CD4-positive, alpha-beta T cell treated with Interleukin-4 for 4 hours (primary cell): ENCODE measurements at places on chromosomes 7 and 10.

DNA sequence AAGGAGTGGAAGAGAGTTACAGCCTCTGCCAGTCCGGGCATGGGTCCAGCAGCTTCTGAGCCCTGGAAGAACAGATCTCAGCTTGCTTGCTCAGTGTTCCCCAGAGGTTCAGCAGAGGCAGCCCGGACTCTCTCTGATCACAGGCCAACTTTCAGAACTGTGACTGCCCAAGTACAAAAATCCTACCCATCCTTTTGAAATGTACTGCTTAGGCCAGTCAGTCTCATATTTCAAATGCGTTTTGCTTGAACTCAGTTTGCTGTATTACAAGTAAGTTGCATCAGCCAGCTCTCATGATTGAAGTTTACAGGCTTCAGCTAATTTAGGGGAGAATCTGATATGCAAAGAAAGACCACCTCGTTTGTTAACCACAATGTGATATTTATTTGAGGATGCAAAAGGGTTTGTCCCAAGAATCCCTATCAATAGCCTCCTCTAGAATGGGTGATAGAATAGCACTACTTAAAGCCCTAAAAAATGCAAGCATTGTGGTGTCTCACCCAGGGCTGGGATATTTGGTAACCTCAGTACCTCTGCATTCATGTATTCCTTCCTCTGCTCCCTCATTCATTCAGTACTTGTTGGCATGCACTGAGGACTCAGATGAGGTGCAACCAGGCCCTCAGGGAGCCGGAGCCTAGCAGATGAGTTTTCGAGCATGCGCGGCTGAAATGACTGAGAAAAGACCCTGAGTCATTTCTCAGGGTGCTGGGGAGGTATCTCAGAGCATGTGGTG is 7.0 kb downstream of the AIMP2 start:
- no peak for DNase-seq

DNA sequence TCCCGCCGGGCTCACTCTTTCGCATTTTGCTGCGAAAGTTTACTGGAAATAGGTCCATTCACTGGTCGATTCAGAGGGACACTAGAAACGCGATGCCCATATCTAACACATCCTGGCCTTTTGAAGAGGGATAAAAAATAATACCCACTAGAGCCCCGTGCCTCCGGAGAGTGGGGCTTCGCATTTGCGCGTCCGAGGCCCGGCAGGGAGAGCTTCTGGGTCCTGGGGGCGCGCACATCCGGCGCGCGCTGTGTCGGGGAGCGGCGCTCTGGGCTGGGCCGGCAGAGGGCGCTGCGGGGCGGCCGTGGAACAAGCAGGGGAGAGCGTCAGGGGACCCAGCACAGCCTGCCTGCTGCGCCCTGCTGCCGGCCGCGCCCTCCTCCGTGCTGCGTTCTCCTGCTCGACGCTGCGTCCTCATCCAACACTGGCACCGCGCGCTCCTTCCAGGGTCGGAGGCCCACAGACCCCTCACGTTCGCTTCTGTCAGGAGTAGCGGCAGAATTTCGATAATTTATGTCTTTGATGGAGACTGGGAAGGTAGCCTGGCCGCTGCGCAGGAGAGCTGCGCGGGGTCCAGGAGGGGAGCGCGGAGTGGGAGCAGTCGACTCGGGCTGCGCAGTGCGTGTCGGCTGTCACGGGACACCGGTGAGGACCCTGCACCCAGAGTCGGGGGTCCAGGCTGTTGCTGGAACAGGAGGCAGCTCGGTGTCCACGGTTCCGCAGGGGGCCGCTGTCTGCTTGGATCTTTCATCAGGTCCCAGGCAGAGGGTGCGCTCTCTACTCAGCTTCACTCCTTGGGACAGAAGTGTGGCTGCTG is 41.5 kb upstream of the ZNF32 start:
- DNase-seq: peak; percentile 81

GRCh38 chr7:69775231-69775771 is 177.0 kb downstream of the AUTS2 start:
- no peak for DNase-seq

GRCh38 chr10:55400075-55400849 is 599.2 kb upstream of the PCDH15 start:
- DNase-seq: no peak

DNA sequence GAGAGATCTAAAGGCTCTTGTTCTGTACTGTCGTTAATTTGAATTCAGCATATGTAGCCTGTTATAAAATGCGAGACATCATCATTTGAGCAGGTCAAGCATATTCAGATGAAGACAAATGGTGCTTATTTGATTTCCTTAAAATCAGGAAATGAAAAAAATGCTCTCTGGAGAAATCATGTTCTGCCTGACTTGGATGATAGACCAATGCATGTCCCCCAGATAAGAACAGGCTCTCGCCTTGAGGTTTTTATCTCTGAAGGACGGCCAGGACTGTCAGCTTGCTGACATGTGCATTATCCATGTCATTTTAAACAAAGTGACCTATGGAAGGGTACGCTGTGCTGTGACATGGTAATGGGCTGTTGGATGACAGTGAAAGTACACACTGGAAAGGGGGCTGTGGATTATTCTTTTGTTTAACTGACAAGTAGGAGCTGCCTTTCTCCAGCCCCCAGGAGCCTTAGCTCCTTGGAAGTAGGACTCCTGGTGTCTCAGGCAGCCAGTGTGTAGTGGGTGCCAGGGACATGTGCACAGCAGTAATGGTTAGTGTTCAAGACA is 695.1 kb upstream of the GALNT17 start:
- no peak for DNase-seq

DNA sequence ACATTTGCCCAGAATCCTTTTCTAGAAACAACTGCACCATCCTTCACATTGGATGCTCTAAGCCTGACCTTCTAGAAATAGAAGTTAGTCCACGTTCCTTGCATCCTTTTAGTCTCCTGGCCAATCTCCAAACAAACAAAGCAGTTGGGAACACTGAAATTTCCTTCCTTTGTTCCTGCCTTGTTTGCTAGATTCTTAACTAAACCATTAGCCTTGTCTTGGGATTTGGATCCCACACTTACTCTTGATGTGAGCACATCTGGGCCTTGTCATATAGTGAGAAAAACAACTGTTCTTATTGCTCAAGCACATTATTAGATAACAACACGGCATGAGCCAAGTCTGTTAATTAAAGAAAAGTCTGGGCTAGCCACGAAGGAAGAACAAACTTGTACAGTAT is 319.3 kb upstream of the GHITM start:
- no peak for DNase-seq

DNA sequence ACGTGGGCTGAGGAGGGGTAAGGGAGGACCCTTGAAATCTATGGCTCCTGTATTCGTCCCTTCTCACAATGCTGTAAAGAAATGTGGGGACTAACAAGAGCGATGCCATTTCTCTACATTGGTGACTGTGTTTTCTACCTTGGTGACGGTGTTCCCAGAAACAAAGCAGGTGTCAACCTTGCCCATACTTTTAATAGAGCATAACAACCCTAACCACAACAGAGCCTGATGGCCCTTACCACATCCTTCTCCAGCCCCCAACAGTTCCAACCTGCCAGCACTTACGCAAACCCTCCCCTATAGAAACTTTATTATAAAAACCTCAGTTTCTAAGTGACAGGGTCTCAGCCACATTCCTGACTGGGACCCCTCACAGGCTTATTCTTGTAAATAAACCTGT is 28.2 kb upstream of the ADCYAP1R1 start:
- peak; percentile 7 for DNase-seq

GRCh38 chr7:1942941-1943289 is 272.8 kb downstream of the ELFN1 start:
- no peak for DNase-seq

GRCh38 chr10:48241332-48241731 is 33.2 kb downstream of the FRMPD2 start:
- no peak for DNase-seq

DNA sequence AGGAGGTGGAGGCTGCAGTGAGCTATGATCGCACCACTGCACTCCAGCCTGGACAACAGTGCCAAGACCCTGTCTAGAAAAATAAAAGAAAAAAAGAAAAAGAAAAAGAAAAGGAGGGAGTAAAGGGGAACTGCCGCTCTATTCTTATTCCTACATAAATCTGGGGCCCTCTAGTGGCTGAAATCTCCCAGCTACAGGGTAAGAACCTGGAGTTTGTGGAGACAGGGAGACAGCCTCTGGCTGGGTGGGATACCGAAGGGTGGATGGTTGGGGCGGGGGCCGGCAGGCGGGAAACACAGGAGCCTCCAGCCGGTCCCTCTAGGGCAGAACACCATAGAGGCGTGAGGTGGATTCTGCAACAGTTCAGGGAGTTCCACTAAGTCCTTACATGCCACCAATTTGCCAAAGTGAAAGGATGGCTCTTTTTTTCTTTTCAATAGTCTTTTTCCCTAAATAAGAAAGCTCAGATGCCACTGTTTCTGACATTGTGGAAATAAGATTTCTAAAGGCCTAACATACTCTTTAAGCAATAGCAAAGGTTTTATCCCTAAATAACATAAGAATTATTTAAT is 117.3 kb downstream of the SVIL start:
- no peak for DNase-seq

- DNase-seq: no peak
Measured at GRCh38 chr7:114718861-114719260, 203.0 kb upstream of the MDFIC start.

- DNase-seq: no peak
Measured at GRCh38 chr7:27704422-27705199, 35.4 kb upstream of the TAX1BP1 start.

DNA sequence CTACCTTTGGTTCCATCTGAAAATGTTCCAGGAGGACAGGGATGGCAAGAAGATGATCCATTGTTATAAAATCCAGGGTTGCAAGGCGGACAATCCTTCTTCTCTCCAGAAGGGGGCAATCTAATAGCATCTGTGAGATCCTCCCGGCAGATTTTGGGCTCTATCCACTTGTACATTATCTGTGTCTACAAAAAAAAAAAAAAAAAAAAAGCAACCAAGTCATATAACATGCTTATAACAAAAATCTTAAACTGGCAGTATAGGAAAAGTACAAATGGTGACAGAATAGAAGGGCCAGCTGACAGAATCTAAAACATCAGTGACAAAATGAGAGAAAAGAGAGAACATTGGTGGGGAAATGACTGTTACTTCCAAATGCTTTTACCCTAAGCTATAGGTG is 132.7 kb downstream of the ELAPOR2 start:
- DNase-seq: peak; percentile 51

DNA sequence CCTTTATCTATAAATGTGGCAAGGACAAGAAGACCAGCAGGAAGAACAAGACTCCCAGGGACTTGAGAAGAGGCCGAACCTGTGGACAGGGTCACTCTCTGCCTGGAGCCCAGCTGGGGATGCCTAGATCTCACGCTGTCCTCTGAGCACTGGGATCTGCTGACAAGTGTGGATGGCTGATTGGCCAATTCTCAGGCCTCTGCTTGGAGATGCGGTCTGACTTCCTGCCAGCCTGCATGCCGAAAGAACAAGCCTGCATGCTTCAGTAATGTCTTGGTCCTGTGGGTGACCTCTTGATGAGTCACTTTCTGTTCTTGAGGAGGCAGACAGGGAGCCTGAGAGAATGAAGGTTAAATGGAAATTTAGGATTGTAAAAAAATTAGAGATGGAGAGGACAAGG is 84.7 kb downstream of the TMEM178B start:
- DNase-seq: no peak

DNA sequence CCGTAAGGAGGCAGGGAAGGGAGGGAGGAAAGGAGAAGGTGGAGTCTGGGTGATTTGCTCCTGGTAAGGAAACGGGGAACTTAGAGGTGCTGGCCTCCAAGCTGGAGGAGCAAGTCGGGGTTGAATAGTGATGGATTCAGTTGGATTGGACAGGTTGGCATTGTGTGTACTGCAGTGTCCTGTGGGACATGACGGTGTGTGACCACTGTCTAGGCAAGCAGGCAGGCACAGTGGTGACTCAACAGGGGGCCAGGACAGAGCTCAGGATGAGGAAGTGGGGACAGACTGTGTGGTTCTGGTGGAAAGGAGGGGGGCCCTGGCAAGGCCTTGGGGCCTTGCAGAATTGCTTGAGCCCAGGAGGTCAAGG is 48.8 kb downstream of the COL26A1 start:
- no peak for DNase-seq

DNA sequence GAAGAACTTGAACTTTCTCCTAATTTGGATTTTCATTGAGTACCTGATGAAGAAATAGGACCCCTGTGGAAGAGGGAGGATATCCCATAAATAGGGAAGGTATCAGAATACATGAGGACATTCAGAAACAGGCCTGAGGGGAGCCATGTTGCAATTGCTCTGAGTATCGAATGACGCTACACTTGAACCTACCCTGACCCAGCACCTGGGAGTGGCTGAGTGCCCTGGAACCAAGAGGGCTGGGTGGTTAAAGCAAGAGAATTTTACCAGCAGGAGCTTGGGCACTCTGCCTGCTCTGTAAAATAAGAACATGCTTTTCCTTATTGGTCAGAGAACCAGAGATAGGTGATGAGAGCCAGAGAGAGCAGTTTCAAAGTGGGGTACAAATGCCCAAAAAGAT is 7.2 kb downstream of the NEUROD6 start:
- no peak for DNase-seq

DNA sequence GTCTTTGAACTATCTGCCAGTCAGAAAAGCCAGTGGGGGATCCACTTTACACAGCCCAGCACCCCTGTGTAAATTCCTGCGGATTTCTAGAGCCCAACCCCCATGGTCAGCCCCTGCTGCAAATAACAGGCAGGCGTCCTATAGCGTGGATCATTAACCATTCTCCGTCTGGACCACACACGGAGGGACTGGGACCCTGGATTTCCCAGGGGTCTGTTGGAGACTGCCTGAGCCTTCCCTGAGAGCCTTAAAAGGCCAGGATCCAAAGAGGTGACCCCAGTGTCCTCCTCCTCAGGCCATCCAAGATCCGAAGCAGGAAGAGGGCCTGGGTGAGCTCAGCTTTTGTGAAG is 11.2 kb upstream of the GRID1 start:
- no peak for DNase-seq

- no peak for DNase-seq
Measured at GRCh38 chr10:34292194-34292565, 522.9 kb downstream of the PARD3 start.

DNA sequence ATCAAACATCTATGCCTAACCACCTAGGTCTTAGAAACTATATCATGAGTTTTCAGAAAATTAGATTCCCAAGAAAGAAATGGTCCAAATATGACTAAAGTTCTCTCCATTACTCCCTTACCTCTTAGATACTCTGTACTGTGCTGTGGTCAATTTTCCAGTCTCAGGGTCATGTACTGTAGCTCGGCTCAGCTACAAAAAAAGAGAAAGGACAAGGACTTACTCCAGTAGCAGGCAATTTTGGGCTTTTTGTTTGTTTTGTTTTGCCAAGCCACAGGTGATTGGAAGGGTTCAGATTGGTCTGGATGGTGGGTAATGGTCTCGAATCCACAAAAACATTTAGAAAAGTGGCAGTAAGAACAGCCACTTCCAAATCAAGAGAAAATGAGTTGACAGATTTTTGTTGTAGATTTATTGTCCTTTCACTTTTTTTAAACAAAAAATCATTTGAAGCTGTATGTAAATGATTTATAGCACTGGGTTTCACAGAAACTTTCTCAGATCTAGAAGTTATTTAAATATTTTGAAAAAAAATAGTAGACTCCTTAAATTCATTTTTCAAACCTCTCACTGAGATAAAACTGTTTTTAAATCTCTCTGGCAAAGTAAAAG is 52.8 kb downstream of the P4HA1 start:
- no peak for DNase-seq

- DNase-seq: no peak
Measured at GRCh38 chr10:64033711-64034110, 512.5 kb downstream of the REEP3 start.

- DNase-seq: no peak
Measured at GRCh38 chr10:96614515-96614914, 27.7 kb upstream of the TM9SF3 start.
